ENCODE measurements at places on chromosomes 5 and 9.

DNA sequence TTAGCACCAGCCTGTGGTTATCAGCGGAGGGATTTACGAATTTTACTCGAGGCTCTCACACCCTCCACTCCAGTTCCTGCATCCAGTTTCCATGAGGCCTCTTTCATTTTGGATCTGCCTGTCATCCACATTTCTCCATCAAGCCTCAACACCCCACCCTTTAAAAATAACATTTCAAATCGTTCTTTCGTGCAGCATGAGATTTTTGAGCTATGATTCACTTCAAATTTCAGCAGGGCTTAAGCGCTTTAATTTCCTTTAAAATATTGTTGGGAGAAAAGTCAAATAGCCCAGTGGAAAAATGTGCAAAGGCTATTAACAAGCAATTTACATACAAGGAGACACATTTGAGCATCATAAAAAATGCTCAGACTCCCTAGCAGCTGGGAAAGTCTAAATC, 103.2 kb downstream of the MSX2 start:
- no peak for DNase-seq

- no peak for DNase-seq
Measured at GRCh38 chr5:127447827-127448226, 69.6 kb upstream of the PRRC1 start.

DNA sequence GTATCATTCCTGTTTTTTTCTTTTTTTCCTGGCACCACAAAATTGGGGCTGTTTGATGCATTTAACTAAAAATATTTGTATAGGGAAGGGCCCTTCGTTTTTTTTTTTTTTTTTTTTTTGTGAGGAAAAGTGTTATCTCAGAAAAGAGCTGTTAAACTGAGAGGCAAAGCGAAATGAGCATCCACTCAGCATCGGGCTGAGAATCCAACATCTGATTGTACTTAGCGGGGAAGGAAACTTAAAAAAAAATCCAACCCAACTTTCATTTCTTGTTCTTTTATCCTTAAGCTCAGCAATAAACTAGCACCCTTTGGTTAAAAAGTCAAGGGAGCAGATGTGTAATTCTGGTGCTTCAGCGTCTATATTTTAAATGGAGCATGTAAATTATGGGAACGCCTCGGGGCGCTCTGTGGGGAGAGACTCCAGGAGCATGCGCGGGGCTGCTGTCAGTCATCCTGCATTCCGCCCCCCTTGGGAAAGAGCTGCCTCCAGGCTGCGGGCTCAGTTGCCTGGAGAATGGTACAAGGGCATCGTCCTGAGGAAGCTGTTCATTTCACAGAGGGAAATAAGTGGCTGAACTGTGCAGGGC, 33.3 kb downstream of the DMRT2 start:
- peak; percentile 68 for DNase-seq

GRCh38 chr5:134510970-134511795, 14.3 kb upstream of the JADE2 start:
- DNase-seq, result peak; percentile 44

DNA sequence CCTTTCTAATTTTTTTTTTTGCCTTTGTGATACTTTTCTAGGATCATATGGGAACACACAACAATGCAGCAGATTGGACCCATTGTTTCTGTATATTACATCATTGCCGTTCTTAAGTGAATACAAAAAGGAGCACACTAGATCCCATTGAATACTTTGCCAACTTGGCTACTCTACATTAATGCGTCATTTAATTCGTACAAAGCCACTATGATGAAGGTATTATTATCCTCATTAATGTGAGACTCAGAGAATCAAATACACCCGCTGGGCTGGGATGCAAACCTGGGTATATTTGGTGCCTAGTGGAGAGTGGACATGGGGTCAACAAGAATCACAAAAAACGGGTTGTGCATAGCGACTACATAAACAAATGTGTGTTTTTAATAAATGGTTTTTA, 31.9 kb downstream of the OR2K2 start:
- DNase-seq, result no peak

DNA sequence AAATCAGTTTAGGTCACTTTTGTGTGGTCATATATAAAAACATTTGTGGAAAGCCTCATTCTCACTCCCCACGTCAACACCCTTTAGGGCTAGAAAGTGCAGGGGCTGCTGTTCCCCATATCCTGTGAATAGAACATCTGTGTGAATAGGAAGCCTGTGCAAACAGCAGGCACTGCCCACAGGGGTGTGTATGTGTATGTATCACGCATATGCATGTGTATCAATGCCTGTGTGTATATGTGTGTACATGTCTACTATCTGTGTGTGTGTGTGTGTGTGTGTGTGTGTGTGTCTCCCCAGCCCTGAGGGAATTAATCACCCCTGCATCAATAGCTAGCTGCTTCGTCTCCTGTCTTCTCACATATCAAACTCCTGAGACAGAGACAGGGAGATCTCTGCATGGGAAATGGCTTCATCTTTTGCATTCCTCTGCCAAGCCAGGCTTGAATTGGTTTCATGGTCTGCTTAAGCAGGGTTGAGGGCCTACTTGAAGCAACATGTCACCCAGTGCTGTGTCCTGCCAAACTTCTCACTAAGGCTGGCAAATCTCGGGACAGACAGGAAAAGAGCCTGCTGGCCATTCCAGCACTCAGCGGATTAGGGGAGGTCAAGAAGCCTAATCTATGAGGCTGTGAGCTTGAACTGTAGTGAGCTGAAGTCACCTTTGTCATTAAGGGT, 265.8 kb downstream of the ADAMTSL1 start:
- no peak for DNase-seq

GRCh38 chr9:104022083-104022482, 72.0 kb upstream of the SMC2 start:
- DNase-seq, result no peak

DNA sequence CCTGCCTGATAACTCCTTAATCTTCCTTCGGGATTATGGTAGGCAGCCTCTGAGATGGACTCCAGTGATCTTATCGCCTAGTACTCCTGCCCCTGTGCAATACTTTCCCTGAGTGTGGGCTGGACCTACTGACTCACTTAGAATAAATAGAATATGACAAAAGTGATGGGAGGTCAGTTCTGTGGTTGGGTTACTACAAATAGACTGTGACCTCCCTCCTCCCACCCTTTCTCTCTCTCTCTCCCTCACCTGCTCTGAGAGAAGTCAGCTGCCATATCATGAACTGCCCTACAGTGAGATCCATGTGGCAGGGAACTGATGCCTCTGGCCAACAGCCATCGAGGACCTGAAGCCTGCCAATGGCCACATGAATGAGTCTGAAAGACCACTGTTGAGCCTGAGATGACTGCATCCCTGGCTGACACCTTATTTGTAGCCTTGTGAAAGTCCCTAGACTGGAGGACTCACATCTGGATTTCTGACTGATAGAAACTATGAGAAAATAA, 31.7 kb downstream of the NRG2 start:
- DNase-seq, result no peak

DNA sequence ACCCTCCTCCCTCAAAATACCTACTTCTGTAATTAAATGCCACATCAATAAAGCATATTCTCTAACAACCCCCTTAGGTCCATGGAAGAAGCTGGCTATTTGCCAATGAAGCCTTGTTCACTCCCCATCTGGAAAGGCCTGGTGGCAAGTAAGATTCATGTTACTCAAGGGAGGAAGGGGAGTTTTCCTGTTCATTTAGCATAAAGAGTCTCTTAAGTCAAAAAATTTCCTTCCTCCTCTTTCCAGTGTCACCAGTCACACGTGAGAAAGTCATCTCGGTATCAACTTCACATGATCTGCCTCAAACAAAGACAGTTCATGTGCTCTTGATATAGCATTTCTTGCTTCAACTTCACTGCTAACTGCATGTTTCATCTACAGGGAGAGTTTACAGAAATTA, 32.7 kb upstream of the RIC1 start:
- DNase-seq, result no peak

- DNase-seq, result no peak
Measured at GRCh38 chr5:132462856-132463745, 27.5 kb downstream of the IRF1 start.

GRCh38 chr5:178439493-178440180, 150.6 kb downstream of the COL23A1 start:
- DNase-seq, result no peak

Measured in iPS-NIHi11 (cell line).